ENCODE measurements at places on chromosomes 6 and 20.

DNA sequence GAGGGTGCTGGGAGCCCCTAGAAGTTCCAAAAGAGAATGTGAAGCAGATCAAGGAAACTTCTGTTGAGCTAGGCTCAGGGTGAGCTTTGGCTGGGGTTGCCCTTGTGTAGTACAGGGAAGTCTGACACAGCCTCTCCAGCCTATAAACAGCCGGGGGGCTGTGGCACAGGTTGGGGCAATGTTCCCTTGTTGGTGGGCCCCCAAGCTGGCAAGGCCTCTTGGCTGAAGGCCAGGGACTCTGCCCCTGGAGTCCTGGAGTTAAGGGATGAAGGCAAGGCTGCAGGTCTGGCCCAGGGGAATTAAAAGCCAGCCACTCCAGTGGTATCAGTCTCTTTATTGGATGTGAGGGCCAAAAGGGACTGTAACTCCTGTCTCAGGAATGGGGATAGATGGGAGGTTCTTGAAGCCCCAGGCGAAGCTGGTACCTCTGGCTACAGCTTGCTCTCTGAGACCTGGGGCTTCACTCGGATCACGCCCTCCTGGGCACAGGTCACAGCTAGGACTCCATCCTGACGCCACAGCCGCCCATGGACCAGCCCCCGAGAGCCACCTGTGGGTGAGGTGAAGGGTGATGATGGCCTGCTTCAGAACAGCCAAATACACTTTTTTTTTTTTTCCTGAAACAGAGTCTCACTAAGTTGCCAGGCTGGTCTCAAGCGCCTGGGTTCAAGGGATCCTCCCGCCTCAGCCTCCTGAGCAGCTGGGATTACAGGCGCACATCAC is 8.0 kb downstream of the SNX21 start:
- no peak for DNase-seq

DNA sequence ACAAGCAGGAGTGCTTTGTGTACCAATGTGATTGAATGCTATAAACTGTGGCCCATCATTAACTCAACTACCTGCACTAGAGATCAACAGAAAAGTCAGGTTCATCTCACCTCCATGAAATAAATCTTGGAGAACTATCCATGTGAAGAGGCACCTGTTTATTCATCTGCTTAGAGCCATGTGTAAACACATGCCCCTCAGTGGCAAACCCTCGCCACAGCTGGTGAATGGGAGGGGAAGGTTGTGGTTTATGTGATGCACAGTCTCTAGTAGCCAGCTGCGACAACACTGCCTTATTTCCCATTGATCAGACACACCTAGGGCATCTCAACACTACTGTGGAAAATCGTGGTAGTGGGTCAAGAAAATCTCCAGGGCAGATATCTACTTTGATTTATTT is 640.2 kb downstream of the PTPRT start:
- DNase-seq, result no peak

DNA sequence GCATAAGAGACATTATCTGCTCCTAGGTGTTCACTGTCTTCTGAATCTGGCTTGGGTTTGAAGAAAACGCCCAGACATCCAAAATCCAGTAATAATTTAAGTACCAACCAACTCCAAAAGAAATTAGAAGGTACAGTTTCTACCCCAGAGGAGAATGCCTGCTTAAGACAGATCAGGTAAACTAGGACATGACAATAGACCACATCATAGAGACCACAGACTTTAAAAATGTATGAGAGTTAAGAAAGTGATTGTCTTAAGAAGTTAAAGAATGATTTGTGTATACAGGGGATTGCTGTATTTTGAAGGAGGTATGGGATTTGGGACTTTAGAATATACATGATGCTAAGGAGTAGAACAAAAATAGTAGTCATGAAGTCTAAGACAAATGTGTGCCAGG is 120.8 kb upstream of the EDN1 start:
- DNase-seq, result no peak

DNA sequence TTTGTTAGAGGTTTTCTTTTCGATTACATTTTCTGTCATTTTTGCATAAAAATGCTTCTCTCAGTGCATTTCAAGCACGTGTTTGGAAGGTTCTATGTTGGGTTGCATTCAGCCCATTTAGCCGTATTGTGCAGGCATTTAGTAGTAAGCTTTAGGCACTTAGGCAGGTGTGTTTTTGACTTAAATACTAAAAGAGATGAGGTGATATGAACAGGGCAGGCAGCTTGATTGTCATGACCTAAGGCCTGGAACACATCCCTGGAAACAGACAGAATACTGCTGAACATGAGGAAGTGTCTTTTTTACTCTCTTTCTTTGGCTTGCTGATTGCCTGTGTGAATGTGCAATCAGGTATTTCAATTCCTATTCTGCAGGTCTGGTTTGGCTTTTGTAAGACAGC is 610.5 kb upstream of the MAN1A1 start:
- no peak for DNase-seq

DNA sequence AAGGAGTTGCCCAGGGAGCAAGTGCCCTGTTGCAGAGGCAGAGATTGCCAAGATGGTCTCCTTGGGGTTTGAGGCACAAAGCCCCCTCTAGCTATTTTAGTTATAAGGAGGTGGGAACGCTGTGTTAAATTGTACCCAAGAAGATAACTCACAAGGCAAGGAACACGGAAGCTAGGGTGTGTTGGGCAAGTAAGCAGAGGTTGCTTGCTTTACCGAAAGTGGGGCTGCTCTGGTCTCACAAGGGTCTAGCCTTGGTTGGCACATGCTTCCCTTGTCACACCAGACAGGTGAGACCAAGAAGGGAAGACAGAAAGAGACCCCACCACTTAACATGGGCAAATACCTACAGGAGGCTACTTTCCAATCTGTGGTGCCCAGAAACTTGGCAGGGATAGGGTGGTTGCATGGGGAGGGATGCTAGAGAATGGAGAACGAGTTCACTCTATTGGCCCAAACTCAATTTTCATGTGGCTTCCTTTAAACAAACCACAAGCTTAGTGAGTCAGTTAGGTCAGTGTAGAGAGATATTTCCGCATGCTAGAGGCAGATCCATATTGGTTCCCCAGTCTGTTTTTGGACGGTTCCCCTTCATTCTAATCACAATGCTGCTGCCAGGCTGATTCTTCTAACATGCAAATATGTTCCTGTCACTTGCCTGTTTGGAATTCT is 42.4 kb downstream of the PLAGL1 start:
- DNase-seq, result no peak

DNA sequence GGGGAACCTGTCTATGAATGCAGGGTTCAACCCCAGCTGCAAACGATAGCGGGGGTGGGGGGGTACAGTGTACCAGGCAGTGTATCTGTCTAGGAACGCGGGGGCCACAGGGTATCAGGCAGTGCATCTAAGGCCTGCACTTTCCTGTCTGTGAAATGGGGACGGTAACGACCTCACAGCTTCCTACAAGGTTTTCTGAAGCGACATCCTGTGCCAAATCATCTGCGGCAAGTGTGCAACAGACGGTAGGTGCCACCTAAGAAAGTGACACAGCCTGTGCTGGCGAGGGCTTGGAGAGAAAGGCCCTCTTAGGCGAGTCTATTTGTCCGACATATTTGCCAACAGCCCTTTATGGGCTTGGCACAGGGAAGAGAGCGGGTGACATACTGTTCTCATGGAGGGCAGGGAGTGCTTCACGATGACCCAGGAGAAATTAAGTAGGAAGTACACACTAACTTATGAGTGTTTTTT is 3.8 kb downstream of the DIDO1 start:
- no peak for DNase-seq

DNA sequence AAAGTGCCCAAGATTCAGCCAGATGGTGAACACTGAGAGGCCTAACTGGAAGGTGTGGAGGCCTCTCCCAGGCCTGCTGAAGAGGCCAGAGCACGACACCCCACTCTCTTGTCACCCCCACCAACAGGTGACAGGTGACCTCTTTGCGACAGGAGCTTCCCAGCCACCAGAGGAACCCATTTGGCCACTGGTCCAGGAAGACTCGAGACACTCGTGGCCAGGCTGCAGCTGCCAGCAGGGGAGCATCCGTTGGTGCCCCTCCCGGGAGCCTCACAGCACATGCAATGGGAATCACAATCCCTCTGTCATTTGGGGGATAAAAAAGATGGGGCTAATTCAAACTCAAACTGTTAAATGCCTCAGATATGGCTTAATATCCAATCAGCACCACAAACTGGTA is 163.4 kb downstream of the INSM1 start:
- DNase-seq, result no peak

DNA sequence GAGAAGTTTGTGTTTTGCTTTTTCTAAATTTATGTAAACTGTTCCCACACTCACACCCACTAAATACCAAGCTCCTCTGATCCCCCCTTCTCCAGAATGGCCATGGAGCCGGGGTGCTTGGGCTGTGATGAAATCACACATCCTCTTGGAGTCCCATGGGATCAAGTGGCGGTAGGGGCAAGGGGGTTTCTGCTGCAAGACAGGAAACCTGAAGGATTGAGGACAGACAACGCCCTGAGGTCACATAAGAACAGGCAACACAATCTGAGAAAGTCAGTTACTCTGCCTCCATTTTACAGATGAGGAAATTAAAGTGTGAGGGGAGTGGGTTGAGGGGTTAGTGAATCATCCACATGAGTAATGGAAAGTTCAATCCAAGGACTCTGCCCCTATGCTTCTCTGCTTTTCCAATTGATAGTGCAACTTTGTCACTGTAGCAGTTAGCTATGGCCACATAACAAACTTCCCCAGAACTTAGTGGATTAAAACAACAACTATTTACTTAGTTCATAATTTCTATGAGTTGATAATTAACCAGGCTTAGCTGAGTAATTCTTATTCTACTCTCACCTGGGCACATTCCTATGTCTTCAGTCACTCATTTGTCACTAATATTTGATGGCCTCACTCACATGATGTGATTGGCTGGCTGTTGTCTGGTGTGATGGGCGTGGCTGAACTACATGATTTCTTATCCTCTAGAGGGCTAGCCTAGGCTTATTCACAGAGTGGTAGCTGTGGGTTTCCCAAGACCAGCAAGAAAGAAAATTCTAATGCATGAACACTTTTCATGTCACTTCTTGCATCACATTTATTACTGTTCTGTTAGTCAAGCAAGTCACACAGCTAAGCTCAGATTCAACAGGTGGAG is 311.1 kb upstream of the RNF24 start:
- no peak for DNase-seq
